Stimulated activated CD4-positive, alpha-beta T cell treated with anti-CD3 and anti-CD28 coated beads, Interleukin-4, amount 100 ng/mL, for 24 hours (primary cell): ENCODE measurements at places on chromosomes 7 and 10.

- DNase-seq: peak; percentile 85
Measured at GRCh38 chr7:1432411-1433082, 26.7 kb downstream of the MICALL2 start.

- no peak for DNase-seq
Measured at GRCh38 chr10:56547163-56547562, 186.1 kb upstream of the ZWINT start.

DNA sequence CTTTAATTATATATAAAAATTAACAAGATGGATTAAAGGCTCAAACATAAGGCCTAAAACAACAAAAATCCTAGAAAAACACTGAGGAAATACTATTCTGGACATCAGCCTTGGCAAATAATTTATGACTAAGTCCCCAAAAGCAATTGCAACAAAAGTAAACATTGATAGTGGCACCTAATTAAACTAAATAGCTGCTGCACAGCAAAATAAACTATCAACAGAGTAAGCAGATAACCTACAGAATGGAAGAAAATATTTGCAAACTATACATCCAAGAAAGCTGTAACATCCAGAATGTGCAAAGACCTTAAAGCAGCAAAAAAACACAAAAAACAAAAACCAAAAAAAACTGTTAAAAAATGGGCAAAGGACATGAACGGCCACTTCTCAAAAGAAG, 384.0 kb upstream of the SEMA3D start:
- no peak for DNase-seq

GRCh38 chr7:40587419-40587818, 452.6 kb downstream of the SUGCT start:
- no peak for DNase-seq

DNA sequence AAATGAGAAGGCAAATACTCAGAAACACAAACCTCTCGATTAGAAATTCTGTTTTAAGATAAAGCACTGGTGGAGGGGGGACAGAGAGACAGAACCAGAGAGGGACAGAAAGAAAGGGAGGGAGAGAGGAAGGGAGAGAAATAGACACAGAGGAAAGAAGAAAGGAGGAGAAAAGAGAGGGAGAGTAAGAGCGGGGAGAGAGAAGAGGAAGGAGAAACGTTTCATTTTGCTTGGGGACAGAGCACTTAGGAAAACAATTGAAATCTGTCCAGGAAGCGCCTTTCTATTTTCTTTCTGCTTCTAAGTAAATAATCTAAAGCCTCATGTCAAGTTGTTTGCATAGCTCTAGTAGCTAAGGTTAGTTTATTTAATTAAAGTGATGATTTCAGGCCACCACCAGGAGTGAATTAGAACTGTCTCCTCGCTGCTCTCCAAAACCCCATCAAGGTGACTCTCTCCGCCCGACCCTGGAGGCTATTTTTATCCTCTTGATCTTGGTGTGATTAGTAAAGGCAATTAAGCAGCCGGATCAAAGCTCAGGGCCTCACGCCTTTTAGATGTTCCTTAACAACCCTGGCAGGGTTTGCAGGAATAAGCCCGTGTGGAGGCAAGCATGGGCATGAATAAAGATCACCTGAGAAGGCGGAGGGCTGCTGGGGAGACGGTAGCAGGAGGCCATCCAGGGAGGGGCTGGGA, 73.4 kb upstream of the INSIG1 start:
- no peak for DNase-seq

- DNase-seq: no peak
Measured at GRCh38 chr10:94623572-94623971, 60.0 kb upstream of the CYP2C18 start.

DNA sequence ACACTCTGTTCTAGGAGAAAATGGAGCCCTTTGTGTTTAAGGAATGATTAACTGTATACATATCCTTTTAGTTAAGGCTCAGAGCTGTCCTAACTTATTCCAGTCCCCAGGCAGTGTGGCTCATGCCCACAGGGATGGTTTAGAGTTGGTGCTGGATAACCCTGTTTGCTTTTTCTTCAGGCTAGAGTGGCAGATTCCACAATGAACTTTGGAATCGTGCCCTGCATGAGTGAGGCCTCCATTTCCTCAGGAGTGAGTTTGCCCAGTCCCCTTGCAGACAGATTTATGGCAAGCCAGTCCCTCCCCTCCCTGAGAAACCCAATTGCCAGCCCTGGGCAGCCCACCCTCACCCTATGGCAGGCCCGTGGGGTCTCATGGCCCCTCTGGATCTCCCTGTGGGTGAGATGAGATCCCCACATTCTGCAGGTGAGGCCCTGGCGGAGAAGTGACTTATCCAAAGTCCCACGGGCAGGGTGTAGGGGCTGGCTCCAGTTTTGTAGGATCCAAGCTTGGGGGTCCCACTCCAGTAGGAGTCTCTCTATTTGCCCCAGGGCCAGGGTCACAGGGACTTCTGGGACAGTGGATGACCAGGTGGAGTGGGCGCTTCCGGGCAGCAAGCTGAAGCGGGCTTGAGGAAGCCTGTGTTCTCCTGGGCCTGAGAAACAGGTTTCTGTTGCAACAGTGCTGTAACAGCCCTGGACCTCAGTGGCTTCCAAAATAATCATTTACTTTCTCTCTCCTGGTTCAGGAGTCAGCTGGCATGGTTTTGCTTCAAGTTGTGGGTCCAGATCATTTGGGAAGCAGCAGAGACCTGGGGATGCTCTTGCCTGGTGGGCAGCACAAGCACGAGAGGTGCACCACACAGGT, 9.0 kb upstream of the COMTD1 start:
- no peak for DNase-seq

GRCh38 chr7:46576950-46577349, 655.9 kb upstream of the IGFBP3 start:
- DNase-seq: no peak

DNA sequence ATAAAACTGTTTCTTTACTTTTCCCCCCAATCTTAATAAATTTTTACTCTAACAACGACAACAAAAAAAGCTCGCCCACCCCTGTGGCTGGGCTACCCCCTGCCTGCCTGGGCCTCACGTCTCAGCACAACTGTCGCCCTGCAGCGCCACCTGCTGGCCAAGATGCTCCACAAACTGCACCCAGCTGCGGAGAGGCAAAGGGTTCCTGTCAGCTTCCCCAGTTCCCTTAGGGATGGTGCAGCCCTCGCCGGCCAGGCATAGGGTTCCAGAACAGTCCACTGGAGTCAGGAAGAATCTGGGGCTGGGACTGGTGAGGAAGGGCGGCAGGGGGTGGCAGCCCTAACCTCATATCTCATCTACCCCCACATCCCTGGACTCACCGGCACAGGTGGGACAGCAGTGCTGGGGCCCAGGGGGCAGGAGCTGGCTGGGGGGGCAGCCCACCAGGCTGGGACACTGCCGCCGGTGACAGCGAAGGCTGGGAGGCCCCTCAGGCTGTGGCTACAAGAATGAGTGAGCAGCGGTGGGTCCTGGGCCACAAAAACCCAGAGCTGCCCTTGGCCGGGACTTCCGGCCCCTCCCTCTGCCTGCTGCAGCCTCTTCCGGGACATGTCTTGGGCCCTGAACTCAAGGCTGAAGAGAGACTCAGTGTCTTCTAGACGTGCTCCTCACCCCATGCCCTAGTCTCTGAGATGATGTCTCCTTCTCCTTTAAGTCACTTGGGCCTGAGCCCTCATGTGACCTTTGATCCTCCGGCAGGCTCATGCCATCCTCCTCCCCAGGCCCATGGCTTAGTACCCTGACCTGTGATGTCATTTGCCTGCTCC, 21.2 kb downstream of the ATP6V1F start:
- peak; percentile 89 for DNase-seq

DNA sequence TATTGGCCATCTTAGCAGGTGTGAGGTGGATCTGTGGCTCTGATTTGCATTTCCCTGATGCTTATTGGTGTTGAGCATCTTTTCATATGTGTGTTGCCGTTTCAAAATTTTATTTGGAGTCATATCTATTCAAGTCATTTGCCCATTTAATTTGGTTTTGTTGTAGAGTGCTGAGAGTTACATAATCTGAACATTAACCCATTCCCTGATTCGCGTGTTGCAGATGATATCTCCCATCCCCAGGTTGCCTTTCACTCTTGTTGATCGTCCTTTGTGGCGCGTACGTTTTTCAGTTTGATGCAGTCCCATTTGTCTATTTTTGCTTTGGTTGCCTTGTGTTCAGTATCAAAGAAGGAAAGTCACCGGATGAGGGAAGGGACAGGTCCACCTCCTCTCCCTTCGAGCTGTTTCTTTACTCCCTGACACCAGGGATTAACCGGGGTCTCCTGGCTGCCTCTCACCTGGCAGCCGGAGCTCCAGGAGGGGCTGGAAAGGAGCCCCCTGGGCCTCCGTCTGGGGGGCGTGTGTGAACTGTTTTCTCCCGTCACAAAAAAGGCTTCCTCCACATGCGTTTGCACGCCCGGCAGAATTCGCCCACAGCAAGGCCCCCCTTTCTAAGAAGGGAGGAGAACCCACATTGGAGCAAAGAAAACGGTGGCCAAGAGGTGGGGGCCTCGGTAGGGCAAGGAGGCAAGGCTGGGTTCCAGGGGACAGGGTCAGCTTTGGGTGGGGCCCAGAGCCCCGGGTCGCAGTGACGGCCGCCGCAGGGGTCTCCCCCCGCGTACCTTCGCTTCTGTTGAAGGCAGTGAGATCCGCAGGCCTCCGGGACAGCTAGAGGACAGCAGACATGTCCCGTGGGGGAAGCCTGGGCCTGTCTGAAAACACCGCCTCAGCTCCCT, 8.3 kb downstream of the MNX1 start:
- DNase-seq: no peak

GRCh38 chr7:86600506-86601290, 43.0 kb upstream of the GRM3 start:
- no peak for DNase-seq

DNA sequence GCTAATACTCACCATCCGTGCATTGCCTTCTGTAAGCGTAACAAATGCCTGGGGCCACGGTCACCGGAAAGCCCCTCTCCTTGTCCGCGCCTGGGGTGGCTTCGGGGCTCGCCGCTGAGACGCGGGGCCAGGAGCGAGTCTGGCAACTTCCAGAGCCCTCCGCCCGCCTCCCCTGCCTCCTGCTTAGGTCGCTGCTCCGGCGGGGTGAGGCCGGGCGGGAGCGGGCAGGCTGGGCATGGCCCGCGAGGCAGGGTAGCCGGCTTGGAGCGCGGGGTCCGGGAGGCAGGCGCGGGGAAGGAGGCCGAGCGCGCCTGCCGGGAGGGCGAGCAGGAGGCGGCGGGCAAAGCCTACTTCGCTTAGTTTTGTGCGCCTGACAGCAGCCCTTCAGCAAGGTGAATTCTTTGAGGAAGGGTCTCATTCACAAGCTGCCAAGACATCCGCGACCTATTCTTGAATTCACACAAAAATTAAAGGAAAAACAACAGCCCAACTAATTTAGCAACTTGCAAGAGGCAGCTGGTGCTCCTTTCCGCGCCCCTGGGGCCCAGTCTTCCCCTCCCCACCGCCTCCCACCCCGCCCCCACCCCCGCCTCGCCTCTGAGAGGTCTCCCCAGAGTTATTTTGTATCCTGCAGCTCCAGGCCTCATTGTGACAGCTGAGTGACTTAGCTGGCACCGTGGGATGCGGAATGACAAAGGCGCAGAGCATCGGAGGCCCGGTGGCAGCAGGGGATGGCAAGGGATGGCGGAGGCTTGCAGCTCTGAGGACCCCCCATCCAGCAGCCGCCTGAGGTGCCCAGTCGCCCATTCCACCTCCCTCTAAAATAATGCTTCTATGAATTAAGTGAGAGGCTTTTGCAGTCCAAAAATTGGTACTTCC, 12.8 kb upstream of the KAT6B start:
- DNase-seq: no peak

- no peak for DNase-seq
Measured at GRCh38 chr10:34670081-34670480, 145.0 kb downstream of the PARD3 start.

DNA sequence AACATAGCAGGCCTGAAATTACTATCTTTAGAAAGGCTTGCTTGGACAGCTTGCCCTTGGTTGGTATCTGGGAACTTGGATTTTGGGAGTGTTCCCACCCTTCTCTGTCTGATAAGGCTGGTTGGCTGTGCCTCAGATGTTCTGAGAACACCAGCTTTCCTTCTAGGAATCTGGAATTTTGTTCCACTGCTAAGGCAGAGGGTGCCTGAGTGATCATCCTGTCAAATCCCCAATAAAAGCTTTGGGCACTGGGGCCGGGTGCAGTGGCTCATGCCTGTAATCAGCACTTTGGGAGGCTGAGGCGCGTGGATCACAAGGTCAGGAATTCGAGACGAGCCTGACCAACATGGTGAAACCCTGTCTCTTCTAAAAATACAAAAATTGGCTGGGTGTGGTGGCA, 5.0 kb downstream of the TRUB1 start:
- DNase-seq: no peak

DNA sequence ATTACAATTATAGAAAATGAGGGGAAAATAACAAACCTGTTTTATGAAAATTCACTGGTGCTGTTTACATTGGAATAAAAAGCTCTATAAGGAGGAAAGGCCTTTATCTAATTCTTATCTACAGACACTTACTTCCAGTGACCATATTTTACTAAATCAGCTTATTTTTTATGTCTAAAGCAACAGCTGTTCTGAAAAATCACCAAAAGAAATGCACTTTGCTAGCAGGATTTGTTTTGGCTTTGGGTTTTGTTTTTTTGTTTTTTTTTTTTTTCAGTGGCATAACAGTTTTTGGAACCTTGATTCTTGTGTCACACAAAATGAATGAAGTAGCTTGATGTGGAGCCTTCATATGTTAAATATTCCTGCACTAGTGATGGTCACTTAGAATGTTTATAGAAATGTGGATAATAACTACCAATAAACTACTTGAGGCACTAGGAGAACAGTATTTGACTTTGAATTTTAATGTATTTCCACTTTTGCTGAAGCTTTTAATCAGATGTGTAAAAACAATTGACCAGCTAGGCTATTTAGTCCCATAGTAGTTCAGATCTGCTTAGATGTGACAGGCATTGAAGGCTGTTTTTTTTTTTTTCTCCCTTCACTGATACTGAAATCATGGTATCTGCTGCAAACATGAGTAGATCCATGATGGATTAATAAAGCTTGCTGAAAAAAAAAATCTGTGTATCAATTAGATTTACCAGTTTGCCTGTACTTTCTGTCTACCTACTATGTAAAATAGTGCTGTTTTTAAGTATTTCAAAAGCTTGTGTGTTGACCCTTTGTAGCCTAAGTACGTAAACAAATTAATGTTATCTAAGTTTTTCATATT, 2.8 kb downstream of the ARL4A start:
- no peak for DNase-seq

GRCh38 chr7:25294624-25295023, 66.3 kb upstream of the NPVF start:
- no peak for DNase-seq

DNA sequence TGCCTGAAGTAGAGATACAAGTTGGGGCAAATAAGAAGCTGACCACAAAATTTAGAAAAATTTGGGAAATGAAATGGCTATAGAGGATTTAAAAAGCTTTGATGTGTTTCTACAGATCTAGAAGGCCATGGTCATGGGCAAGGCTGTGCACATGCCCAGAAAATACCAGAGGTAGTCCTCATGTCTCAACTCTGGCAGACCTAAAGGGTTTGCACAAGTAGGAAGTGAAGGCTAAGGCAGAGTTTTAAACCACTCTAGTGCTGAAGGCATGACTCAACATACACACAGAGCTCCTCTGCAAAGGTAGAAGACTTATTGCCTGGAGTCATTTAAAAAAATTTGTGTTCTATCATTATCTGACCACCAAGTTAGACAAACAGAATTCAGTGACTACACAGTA, 364.6 kb downstream of the CCSER2 start:
- DNase-seq: no peak

GRCh38 chr10:123640016-123640535, 26.1 kb upstream of the GPR26 start:
- no peak for DNase-seq
